ENCODE measurements at places on chromosomes 7 and 10. TPM values are rescaled to one million over a fixed set of nuclear protein-coding genes. Genes with fewer than 3 reads are reported as not detected.

DNA sequence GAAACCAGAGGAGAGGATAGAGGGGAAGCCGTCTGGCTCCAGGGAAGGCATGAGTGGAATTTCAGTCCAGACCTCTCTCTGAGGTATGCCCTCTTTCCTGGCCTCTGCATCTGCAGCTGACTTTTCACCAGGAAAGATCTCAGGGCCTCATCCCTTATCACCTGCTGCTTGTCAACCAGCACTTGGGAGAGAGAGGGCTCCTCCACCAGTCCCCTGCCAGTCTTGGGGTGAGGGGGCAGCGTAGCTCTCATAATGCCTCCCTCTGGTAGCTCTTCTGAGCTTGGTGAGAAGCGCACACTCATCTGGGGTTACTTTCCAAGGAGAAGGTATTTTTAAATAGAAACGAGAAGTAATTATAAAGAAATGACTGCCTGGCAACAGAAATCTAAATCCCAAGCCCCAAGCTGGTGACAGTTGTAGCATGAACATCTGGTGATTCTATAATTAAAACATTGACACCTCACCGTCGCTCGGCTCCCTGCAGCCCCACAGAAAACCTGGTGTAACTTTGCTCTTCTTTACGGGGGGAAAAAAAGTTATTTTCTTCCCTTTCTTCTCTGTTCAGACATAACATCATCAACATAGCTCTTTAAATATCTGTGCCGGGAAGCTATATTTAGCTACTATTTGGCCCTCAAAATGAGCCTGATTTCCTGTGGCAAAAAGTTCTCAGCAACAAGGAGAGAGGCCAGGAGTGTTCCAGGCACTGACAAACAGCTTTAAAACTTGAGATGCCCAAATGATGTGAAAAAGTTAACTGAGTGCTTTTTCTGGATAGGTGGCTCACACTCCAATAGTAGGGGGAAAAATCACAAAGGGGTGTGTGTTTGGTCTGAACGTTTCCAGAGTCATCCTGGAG is 26.9 kb downstream of the HIP1 start:
- no peak for DNase-seq

DNA sequence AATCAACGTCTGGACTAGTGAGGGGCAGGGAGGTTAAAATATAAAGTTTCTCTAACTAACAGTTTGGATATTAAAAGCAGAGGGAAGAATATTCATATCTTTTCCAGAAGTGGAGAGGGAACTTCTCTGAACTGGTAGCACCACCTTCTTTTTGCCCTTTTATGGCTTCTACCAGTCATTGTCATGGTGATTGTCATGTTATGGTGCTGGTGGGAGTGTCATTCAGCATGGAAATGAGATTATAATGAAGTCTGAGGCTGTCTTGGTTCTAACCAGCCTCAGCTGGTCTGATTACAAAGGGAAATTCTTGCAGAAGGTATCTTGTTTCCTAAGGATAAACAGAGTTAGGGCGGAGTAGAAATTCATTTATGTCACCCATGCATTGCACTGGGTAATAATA is 523.8 kb downstream of the ZWINT start:
- no peak for DNase-seq

GRCh38 chr7:83947260-83947659 is 247.3 kb downstream of the SEMA3A start:
- no peak for DNase-seq

The NKX6-2 gene
- 2.1 TPM for total RNA-seq

The ADAM12 gene
- 5.8 TPM for total RNA-seq

DNA sequence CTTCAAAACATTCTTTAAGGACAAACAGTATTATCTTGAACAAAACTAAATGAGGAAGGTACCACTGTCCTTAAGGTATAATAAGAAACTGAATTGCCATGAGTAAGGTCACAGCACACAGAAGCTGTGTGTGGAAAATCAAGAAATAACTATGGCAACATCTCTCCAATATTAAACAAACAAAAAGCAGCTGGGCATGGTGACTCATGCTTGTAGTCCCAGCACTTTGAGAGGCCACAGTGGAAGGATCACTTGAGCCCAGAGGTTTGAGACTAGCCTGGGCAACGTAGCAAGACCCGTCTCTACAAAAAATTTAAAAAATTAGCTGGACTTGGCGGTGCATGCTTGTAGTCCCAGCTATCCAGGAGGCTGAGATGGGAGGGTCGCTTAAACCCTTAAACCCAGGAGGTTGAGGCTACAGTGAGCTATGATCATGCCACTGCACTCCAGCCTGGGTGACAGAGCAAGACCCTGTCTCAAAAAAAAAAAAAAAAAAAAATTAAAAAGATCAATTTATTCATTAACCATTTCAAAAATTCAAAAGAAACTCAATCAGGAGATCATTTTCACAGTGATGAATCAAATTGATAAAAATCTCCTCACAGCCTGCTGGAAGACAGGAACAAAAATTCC is 195.4 kb downstream of the SKIDA1 start:
- no peak for DNase-seq

- DNase-seq, result no peak
Measured at GRCh38 chr10:14399641-14400040, 68.9 kb upstream of the FRMD4A start.

GRCh38 chr7:89780291-89780690 is 374.0 kb upstream of the STEAP1 start:
- no peak for DNase-seq

DNA sequence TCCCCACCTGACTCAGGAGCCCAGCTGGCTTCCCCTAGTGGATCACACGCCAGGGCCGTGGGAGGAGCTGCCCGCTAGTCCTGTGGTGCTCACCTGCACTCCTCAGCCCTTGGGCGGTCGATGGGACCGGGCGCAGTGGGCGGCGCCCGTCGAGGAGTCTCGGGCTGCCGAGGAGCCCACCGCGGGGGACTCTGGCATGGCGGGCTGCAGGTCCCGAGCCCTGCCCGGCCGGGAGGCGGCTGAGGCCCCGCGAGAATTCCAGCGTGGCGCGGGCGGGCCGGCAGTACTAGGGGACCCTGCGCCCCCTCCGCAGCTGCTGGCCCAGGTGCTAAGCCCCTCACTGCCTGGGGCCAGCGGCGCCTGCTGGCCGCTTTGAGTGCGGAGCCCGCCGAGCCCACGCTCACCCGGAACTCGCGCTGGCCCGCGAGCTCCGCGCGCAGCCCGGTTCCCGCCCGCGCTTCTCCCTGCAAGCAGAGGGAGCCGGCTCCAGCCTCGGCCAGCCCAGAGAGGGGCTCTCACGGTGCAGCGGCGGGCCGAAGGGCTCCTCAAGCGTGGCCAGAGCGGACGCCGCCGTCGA is 367.9 kb downstream of the TYW1 start:
- no peak for DNase-seq

The RAPGEF5 gene
- total RNA-seq, result 62.8 TPM

DNA sequence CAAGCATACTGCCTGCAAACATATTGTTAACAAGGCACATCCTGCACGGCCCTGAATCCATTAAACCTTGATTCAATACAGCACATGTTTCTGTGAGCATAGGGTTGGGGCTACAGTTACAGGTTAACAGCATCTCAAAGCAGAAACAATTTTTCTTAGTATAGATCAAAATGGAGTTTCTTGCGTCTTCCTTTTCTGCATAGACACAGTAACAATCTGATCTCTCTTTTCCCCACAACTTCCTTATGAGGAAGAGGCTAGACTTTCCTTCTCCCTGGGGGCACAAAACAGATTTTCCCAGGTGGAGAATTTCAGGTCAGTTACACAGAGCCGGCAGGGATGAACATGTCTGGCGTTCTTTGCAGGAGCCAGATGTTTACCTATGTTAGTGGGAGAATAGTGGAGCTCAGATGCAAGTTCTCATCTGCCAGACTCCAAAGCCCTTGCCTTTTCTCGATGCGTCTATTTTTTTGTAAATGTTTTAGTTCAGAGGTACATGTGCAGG is 37.5 kb upstream of the PFKFB3 start:
- DNase-seq, result no peak
